ENCODE measurements at places on chromosomes 5 and 9.

DNA sequence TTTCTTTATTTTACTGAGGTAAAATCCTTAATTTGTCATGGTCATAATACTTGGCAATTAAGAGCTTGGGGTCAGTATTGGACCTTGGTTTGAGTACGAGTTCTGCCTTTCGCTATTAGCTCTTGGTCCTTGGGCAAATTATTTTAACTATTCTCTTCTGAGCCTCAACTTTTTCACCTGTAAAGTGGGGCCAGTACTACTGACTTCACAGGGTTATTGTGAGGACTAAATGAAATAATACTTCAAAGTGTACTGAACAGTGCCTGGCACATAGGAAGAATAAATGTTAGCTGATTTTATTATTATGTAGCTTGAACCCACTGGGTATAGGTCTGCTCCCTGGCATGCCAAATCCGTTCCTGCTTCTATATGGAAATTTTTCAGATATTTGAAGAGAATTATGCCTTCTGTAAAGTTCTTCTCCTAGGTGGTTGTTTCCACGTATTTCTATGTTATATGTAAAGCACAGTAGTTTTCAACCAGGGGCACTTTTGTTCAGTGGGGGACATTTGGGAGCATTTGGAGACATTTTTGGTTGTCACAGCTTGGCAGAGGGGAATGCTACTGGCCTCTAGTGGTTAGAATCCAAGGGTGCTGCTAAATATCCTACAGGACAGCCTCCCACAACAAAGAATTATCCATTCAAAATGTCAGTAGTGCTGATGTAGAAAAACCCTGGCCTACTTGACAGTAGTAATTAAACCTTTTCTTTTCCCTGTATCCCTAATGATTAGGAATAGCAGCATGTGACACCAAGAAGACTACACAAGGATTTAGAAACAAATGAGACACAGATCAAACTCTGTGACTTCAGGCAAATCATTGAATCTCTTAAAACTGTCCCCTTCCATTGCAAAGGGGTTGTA lies 4.5 kb downstream of the RCL1 start:
- peak; percentile 62 for DNase-seq

GRCh38 chr5:171776770-171777759 lies 8.6 kb upstream of the SMIM23 start:
- no peak for DNase-seq

GRCh38 chr5:10387690-10388089 lies 34.2 kb downstream of the MARCHF6 start:
- peak; percentile 49 for DNase-seq

- no peak for DNase-seq
These were observed 9.0 kb downstream of the COL5A1 start for GRCh38 chr9:134650431-134651190.

DNA sequence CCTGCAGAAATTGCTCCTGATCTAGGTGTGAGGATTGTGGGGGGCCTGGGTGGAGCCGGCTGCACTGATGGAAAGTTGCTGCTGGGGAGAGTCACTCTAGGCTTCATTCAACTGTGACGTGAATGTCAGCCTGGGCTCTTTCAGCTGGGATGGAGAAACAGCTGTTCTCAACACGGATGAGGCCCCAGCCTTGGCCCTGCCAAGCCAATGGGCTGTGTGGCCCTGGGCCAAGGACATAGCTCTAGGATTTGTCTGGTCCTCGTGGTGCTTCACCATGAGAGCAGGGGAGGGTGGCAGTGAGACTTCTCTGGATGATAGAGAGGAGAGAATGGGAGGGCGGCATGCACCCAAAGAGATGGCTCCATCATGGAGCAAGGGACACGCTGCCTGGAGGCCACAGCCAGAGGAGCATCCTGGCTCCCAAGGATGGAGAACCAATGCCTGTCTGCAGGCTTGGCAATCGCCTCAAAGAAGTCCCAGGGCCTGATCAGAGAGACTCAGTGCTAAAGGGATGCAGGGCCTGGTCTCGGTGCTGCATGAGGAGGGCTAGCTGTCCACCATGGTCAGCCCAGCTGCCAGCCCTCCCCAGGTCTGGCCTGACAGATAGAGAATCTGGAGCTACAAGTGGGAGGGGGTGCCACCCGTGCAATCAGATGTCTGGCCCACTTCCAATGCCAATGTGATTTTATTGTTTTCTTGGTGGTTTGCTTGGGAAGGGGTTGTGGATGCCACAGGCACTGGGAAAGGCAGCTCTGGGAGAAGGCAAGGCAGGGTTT lies 141.0 kb downstream of the GADD45G start:
- no peak for DNase-seq

DNA sequence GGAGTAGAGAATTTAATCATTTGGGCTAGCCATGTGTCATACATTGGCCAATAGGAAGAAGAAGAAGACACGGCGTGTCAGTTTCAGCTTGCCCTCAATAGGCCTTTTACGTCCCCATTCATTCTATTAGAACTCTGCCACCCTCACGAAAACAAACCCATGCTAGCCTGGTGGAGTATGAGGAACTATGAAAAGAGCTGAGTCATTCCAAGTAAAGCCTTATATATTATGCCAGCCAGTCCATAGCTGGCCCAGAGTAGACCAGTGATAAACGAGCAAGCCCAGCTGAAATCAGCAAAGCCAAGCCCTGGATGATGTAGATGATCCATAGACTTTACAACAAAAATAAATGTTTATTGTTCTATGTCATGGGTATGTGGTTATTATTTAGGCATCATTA lies 895.1 kb downstream of the TLE1 start:
- peak; percentile 7 for DNase-seq

DNA sequence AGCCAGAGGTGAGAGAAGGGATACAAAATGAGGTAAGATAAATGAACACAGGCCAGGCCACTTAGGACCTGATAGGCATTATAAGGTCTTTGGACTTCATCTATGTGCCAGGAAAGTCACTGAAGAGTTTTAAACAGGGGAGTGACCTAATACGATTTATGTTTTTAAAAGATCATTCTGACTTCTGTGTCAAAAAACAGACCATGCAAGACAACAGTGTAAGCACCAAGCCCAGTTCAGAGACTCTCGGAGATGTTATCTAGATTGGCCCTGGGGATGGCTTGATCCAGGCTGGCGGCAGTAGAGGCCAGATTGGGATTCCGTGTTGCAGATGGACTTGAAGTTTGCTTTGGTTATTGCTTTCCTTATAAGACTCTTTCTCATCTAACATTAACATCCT lies 43.0 kb upstream of the DPYSL3 start:
- DNase-seq: no peak

DNA sequence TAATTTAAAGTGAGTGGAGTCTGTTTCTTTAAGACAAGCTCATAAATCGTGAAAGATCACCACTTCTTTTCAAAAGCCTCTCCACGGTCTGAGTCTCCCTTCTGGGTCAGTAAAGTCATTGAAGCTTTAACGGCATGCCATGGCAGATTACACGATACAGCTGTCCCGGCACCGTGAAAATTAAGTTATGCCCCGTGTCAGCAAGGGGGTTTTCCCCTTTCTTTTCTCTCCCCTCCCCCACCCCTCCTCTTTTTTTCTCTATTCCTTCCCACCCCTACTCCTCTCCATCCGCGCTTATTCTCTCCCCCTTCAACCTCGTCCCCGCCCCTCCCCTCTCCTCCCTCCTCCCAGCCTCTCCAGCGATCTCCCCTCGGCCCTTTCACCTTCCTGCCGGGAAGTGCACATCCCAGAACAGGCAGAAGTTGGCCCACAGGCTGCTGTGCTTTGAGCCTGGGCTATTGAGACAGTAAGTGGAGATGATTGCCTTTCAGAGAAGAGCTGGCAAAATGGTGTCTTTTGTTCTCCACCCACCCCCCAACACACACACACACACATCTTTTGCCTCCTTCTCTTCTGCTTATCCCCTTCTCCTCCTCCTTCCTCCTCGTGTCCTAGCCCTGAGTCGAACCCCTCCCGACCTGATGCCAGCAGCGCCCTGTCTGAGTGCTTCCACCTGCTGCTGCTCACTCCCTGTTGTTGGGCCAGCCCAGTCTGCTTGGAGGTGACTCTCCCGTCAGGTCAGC lies 44.1 kb downstream of the GAS1 start:
- no peak for DNase-seq

DNA sequence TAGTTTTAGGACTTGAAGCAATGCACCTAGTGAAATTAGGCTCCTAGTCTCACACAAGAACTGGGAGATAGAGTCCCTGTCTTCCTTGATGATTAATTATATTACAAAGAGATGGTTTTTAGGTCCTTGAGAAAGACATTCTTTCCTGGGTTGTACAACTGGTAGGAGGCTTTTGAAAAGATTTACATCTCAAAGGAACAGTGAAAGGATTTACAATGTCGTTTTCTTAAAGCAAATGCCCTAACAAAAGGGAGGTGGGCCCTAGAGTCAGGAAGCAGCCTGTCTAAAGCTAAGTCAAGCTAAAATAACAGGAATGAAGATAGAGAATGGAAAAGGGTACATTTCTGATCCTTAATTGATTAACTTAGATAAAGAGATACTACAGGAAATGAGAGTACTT lies 102.2 kb upstream of the IL7R start:
- no peak for DNase-seq

DNA sequence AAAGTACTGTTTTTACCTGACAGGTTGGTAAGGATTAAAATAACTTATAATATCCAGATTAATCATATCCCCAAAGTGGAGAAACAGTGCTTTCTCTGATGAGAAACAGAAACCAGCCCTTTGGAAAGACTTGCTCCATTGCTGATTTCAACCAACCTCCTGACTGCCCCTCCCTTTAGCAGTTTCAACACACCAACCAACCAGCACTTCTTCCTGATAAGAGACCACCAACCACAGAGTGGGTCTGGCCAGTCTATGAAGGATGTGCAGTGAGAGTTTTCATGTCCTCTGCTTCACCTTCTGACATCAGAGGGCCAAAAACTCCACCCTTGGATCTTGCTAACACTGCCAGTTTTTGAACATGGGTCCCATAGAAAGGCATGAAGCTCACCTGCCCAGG lies 28.1 kb downstream of the RIGI start:
- no peak for DNase-seq

DNA sequence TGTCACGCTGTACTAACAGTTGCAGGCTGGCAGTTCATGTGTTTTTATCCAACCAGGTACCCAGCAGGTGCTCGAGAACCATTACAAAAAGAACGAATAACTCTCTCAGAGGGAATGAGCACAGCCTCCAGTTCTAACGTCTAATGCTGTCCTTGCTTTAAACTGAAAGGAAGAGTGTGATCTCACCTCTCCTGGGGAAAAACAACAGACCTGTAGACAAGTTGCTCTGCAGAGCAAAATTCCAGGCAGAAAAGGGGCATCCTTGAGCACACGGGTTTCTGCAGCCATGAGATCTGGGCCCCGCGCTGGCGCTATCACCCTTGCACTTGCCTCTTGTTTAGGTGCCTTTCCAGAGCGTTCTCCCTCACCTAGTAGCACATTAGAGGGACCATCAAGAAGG lies 92.5 kb upstream of the DNAH5 start:
- peak; percentile 44 for DNase-seq

DNA sequence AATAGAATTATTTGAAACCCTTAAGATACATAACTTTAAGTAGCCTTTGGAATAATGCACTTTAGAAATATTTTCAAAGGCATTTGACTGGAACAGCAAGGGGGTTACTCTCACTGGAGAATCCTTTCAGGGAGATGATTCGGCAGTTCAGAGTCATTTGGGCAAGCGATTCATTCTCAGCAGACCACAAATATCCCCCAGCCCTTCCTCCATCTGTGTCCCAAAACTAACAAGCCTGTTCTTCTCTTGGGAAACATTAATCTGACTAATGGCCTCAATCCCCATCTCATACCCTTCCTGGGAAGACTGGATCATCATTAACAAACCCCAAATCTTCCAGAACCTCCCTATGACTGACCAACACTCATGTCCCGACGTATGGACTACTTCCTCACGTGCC lies 65.8 kb upstream of the S1PR3 start:
- no peak for DNase-seq

- no peak for DNase-seq
These were observed 38.0 kb downstream of the GADD45G start for GRCh38 chr9:89642789-89643188.

Measured in epithelial cell of esophagus (primary cell).